ENCODE measurements at places on chromosomes 7 and 10.

GRCh38 chr10:100621360-100622205, 85.8 kb downstream of the HIF1AN start:
- peak; percentile 52 for DNase-seq

GRCh38 chr10:14889318-14889717, 10.7 kb downstream of the SUV39H2 start:
- no peak for DNase-seq

GRCh38 chr10:126892226-126893175, 12.7 kb upstream of the DOCK1 start:
- DNase-seq = no peak

- no peak for DNase-seq
Measured at GRCh38 chr10:77378366-77379349, 258.9 kb downstream of the KCNMA1 start.

DNA sequence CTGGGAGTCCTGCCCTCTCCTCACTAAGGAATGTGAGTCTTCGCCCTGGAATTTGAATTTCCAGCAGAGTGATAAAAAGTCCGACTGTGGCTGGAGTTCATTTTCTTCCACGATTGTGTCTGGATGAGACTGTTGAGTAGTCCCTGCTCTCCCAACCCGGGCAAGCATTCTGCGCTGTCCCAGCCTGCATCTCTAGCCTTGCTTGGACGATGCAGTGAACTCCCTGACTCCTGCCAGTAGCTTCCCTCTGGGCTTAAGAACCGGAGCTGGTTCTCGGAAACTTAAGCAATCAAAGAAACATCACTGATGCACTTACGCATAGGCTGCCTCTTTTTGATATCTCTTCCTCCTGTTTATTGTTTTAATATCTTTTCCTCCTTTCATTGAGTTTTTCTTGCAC, 116.0 kb upstream of the FZD8 start:
- DNase-seq = no peak

DNA sequence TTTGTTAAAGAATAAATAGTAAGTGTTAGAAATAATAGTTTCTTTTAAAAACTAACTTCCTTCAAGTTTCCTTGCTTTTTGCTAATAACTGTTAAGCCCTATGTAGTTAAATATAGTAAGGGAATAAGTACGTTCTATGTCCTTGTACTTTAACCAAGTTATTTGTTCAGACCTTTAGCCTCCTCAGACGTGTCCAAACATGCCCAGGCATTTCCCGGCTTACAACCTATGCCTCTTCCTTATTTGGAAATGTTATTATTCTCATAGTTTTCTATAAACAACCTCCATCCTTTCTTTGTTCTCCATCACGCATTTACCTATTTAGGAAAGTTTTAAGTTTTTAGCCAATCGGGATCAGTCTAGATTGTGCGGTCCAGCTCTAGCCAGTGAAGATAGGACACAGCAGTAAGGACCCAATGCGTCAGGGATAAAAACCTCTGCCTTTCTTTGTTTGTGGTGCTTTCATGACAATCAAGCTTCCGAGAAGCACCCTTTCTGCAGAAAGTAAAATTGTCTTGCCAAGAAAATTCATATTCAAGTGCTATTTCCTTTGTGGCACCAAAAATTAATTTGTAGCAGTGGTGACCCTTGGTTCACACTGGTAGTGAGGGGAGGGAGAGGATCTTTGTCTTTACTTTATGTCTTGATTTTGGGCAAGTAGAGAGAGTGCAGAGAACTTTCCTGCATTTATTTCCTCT, 851.3 kb upstream of the POM121L12 start:
- no peak for DNase-seq

DNA sequence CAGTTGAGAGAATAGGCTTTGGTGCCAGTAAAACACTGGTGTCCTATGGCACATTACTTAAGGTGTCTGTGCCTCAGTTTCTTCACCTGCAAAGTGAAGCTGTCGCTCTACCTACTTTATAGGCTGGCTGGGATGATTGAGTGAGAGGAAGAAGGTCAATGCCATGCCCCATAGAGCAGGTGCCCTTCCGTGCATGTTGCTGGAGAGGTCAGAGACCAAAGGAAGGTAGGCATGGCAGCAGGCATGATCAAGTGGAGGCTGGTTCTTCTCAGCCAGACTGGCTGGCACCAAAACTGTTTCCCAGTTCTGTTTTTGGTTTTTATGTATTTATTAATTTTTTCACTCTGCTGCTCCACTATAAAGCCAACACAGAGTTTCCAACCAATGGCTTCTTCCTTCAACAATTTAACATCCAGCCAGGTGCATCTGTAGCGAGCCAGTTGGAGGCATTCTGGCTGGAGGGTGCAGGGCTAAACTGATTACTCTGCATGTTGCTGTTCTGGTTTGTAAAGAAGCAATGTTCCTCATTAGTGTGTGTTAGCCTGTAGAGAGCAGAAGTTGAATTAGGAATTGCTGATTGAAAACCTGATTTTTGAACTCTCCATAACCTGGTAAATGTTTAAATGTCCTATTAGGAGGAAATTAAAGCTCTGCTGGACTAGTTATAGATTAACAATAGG, 144.3 kb upstream of the TNS3 start:
- DNase-seq = no peak

GRCh38 chr10:43930243-43930642, 281.6 kb upstream of the ZNF32 start:
- no peak for DNase-seq

- no peak for DNase-seq
Measured at GRCh38 chr10:111548084-111548726, 471.4 kb downstream of the ADRA2A start.

GRCh38 chr7:158758586-158759244, 54.1 kb upstream of the NCAPG2 start:
- no peak for DNase-seq

GRCh38 chr10:125121003-125121402, 39.4 kb downstream of the CTBP2 start:
- DNase-seq = no peak

DNA sequence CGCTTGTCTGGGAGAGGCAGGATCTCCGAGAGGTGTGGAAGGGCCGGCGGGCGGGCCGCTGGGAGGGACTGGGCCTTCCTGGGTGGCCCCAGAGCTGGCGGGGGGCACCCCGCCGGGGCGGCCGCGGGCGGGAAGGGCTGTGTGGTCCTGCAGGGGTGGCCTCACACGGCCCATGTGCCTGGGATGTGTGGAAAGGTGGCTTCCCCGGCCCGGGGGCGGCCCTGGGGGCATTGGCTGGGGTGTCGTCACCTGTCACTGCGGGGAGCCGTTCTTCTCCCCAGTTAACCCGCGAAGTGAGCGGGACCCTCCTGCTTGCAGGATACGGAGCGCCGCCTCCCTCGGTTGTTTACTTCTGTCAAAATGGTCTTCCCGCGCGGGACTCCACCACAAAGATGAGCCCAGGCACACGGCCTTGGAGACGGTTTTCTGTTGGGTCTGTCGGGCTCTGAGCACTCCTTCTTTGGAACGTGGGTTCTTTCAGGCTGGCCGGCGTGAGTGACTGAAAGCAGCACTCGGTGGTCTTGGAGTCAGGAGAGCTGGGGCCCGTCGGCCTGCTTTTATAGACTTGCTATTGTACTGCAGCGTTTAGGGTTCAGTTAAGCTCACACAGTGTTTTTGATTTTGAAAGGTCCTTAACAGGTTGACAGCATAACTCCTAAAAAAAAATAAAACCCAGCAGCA, 700 bp downstream of the SMC3 start:
- DNase-seq = no peak

Data from activated T-cell treated with anti-CD3 and anti-CD28 coated beads, Interleukin-2, amount 50 U/mL, for 1 hour (primary cell).